ENCODE measurements at places on chromosomes 2 and 18. TPM values are rescaled to one million over a fixed set of nuclear protein-coding genes. Genes with fewer than 3 reads are reported as not detected.

DNA sequence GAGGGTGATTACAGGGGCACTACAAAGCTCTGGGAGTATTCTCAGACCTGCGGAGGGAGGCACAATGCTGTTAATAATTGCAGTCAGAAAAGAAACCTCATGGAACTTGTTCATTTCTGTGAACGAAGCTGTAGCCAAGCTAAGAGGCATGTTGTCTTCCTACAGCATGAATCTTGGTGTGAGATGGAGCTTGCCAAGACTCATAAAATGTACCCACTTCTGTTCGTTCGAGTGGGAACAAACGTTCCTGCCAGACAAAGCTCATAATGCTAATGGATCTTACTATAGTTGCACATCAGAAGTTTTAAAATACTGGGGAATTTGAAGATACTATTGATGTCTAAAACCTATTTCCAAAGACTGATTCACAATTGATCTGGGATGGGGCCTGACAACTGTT lies 489.1 kb downstream of the ZEB2 start:
- DNase-seq: no peak
- peaks cover 6% of the 10 kb centered on the region for H3K36me3 ChIP-seq
- H3K27me3 ChIP-seq: no peaks in the 10 kb centered on the region
- H3K4me3 ChIP-seq: no peak overlapping the region
- no peak overlapping the region for H3K27ac ChIP-seq

DNA sequence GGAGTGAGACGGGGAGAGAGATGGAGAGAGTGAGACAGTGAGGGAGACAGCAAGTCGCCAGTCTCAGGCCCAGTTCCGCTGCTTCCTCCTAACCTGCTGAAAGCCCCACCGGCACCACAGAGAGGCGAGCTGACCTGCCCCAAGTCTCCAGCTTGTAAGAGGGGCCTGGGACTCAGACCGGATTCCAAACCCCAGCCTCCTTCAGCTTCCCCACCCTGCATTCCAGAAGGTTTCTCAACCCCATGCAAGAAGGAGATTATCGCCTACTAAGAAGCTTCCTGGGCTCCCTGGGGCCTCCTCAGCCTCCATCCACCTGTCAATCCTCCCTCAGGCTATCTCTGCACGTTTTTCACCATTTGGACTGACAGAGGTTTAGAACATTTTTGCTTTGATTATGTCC lies 173.1 kb upstream of the RAB6C start:
- no peak overlapping the region for H3K27ac ChIP-seq
- no peaks in the 10 kb centered on the region for H3K4me1 ChIP-seq
- H3K27me3 ChIP-seq: peaks cover 7% of the 10 kb centered on the region
- no peak overlapping the region for H3K4me3 ChIP-seq
- DNase-seq: no peak
- no peaks in the 10 kb centered on the region for H3K36me3 ChIP-seq

- peak overlapping the region; percentile 59 for H3K4me3 ChIP-seq
- peaks cover 34% of the 10 kb centered on the region for H3K36me3 ChIP-seq
- DNase-seq: peak; percentile 80
- H3K4me1 ChIP-seq: peaks cover 70% of the 10 kb centered on the region
- peak overlapping the region; percentile 95 for H3K27ac ChIP-seq
Measured at GRCh38 chr18:69885841-69886531, 61.7 kb downstream of the CD226 start.

DNA sequence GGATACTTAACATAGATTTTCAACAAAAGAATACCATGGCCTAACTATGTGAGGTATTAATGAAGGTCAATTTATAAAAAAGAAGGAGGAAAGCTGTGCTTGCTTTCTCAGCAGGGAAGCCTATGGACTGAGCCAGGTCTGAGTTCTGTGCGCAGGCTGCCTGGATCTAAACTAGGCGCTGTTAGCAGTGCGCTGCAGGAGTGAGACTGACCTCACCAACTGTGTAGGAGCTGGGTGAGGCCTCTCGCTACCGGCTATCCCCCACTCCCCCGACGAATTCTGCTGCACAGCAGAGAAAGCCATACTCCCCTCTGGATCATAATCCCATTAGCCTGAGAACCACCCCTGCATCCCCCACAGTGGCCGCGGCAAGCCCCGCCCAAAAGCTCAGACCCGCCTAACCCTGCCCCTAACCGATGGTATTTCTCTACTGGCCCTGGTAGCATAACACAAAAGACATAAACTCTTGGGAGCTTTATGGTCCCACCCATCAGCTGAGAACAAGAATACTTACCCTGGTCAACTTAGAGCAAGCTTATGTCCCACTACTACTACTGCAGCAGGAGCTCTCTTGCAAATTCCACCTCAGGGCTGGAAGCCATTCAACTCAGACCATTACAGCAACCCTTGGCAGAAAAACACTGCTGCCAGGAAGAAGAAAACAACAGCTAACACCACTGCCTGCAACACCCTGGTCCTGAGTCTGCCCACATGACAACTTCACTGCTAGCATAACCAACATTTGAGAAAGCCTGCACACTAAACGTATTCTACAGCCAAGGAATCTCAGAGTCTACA lies 28.0 kb downstream of the SULT1C2 start:
- H3K4me3 ChIP-seq: no peak overlapping the region
- no peak overlapping the region for H3K27ac ChIP-seq
- H3K27me3 ChIP-seq: no peaks in the 10 kb centered on the region

DNA sequence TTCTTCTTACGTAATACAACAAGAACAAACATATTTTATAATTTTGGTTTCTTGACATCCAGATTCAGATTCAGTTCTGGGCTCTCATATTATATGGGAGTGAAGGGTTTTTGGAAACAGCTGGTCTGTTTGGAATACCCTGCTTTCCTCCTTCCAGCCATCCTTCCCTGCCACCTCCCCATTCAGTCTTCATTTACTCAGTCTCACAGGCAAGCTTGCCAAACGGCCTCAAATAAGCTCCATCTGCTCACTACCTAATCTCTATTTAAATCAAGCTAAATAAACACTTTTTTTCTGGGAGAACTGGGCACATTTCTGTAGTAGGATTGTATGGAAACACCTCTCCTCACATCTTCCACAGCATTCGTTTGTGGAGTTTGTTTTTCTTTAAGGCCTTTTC lies 147.5 kb downstream of the RND3 start:
- H3K27ac ChIP-seq: no peak overlapping the region
- H3K4me3 ChIP-seq: no peak overlapping the region
- no peaks in the 10 kb centered on the region for H3K36me3 ChIP-seq
- no peaks in the 10 kb centered on the region for H3K4me1 ChIP-seq
- no peak for DNase-seq

DNA sequence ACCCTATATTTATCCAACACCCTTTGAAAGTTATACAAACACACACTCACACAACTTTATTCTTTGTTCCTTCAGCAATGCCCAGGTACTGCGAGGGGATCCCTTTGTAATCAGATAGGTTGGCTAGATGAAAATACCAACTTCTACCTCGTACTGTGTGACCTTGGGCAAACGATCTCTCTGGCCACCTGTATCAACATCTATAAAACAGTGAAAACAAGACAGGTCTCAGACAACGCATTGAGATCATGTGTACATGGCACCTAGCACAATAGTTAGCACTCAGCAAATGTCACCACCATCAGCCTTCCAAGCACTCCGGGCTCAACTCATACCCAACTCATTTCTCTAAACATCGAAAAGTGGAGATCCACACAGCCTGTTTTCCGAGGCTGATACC lies 118.4 kb upstream of the PPP1CB start:
- no peak for DNase-seq
- H3K27me3 ChIP-seq: no peaks in the 10 kb centered on the region
- H3K27ac ChIP-seq: no peak overlapping the region
- peaks cover 4% of the 10 kb centered on the region for H3K4me1 ChIP-seq
- no peak overlapping the region for H3K4me3 ChIP-seq
- no peaks in the 10 kb centered on the region for H3K36me3 ChIP-seq

- no peak overlapping the region for H3K4me3 ChIP-seq
- DNase-seq: no peak
- H3K27me3 ChIP-seq: no peaks in the 10 kb centered on the region
- H3K27ac ChIP-seq: no peak overlapping the region
- no peaks in the 10 kb centered on the region for H3K4me1 ChIP-seq
Measured at GRCh38 chr2:129744649-129745048, 234.8 kb upstream of the RAB6C start.

- H3K4me1 ChIP-seq: peaks cover 16% of the 10 kb centered on the region
- no peaks in the 10 kb centered on the region for H3K36me3 ChIP-seq
- DNase-seq: no peak
- peak overlapping the region; percentile 74 for H3K4me3 ChIP-seq
- no peak overlapping the region for H3K27ac ChIP-seq
Measured at GRCh38 chr2:26970928-26971627, 641 bp downstream of the MAPRE3 start.

DNA sequence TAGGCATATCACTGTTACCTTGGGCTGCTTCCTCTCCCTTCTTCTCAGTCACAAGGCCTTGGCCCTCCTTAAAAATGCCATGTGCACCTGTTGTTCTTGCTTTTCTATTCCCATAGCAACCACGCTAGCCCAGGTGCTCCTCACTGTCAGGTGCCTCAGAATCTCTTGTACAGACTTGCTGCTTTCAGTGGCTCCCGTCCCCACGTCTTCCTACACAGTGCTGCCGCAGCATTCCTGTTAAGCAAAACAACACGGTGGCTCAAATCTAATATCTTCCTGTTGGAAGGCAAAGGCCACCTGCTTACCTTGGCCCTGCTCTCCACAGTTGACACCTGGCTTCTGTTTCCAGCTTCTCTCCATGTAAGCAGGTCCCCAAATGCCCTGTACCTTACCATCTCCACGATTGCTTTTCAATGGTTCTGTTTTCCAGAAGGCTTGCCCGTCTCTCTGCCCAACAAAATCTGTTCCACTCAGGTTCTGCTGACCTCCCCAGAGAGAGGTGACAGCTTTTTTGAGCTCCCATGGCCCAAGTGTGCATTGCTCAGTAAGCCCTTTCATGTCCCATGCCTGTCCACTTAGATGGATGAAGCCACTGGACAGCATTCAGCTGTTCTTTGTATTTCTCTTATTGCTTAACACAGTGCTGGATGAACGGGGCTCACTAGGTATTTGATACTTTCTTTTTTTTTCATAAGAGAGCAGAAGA lies 240.4 kb downstream of the PRKCE start:
- no peak for DNase-seq
- no peak overlapping the region for H3K27ac ChIP-seq
- H3K27me3 ChIP-seq: no peaks in the 10 kb centered on the region
- H3K4me3 ChIP-seq: no peak overlapping the region

DNA sequence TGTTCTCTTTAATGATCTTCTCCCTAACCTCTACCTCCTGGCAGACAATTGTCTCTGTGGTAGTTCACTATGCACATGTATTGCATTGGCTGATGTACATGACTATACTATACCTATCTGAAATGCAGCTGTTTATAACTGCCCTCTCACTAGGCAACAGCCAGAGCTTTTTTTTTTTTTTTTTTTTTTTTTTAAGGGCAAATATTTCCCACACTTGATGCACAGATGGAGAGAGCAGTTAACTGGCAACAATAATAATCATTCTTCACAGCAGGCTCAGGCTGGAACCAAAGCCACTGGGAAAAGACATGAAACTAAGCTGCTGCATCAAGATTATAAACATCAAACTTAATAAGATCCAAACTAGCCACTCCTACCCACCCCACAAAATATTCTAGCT lies 707.7 kb downstream of the LRP1B start:
- no peak overlapping the region for H3K4me3 ChIP-seq
- no peak for DNase-seq
- no peaks in the 10 kb centered on the region for H3K4me1 ChIP-seq
- no peaks in the 10 kb centered on the region for H3K27me3 ChIP-seq

DNA sequence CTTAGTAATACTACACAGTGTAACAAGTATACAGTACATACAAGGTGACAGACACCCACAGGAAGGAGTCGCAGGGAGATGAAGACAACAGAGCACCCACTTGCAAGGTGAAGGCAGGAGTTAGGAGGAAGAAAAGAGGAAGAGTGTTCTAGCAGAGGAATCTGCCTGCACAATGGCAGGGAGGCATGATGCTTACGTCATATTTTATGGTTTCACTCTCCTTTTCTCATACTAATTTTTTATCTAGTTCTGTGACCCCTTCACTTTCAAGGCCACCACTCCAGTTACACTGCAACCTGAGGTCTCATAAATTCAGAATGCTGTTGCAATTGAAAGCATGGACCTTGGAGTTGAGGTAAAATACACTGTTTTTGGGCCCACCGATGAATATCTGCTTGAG lies 331.7 kb downstream of the MEIS1 start:
- no peak overlapping the region for H3K27ac ChIP-seq
- H3K4me3 ChIP-seq: no peak overlapping the region
- no peak for DNase-seq
- H3K4me1 ChIP-seq: no peaks in the 10 kb centered on the region
- H3K27me3 ChIP-seq: peaks cover 2% of the 10 kb centered on the region
- no peaks in the 10 kb centered on the region for H3K36me3 ChIP-seq

DNA sequence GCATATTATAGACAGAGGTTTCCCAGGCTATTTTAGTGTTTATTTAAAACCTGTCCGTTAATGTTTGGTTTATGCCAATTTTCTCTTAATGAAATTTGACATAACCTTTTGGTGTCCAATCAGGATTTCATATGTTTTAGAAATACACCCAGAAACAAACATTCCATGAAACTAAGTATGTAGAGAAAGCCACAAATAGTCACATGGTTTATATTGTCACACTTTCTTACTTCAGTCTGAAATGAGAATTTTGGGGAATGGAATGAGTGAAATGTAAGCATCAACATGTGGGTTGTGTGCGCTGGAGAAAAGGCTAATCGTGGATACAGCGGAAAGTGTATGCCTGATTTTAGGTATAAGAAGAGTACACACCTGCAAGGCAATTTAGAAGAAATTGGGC lies 277.0 kb upstream of the RAB12 start:
- no peaks in the 10 kb centered on the region for H3K36me3 ChIP-seq
- no peak for DNase-seq
- no peaks in the 10 kb centered on the region for H3K4me1 ChIP-seq
- no peaks in the 10 kb centered on the region for H3K27me3 ChIP-seq
- no peak overlapping the region for H3K4me3 ChIP-seq

DNA sequence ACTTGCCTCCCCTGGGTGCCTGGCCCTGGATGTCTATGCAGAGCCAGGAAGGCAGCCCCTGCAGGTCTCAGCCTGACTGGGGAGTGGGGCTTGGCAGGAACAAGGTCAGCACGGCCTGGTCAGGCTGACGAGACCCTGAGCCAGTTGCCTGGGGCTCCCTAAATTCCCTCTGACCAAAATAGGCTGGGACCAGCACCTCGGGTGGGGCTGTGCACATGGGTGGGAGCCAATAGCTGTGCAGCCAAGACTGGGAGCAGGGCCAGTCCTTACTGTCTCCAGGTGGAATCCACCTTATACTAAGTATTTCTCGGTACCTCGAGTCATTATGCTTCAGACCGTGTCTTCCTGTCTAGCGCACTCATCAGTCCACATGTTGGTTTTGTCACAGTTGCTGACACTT lies 11.4 kb upstream of the IL1R2 start:
- peaks cover 11% of the 10 kb centered on the region for H3K4me1 ChIP-seq
- H3K27me3 ChIP-seq: no peaks in the 10 kb centered on the region
- H3K27ac ChIP-seq: no peak overlapping the region
- no peak overlapping the region for H3K4me3 ChIP-seq
- DNase-seq: no peak

- H3K36me3 ChIP-seq: no peaks in the 10 kb centered on the region
- H3K4me3 ChIP-seq: no peak overlapping the region
- H3K4me1 ChIP-seq: no peaks in the 10 kb centered on the region
Measured at GRCh38 chr2:30768708-30769480, 38.4 kb downstream of the CAPN13 start.

- peaks cover 21% of the 10 kb centered on the region for H3K27me3 ChIP-seq
- no peak for DNase-seq
- no peaks in the 10 kb centered on the region for H3K36me3 ChIP-seq
- no peak overlapping the region for H3K27ac ChIP-seq
Measured at GRCh38 chr2:159614534-159615366, 1.6 kb downstream of the BAZ2B start.

ADGRF3 gene
- total RNA-seq: 4.8 TPM

PDE1A gene
- not detected for total RNA-seq

COPS8 gene
- total RNA-seq: 51.5 TPM

MC5R gene
- total RNA-seq: not detected

LONRF2 gene
- 0.04 TPM for total RNA-seq

COL6A3 gene
- total RNA-seq: 4.1 TPM

NHEJ1 gene
- total RNA-seq: 26.3 TPM

PSMA8 gene
- total RNA-seq: 1.8 TPM

Data from activated CD8-positive, alpha-beta T cell treated with anti-CD3 and anti-CD28 coated beads for 36 hours (primary cell).